Left colon (tissue), 2 donors: ENCODE measurements at places on chromosomes 6 and 20. TPM values are rescaled to one million over a fixed set of nuclear protein-coding genes. Genes with fewer than 3 reads are reported as not detected.
A peak's percentile ranks its signal among the peaks of the same experiment; 100 is the strongest.

GRCh38 chr20:34415079-34415478, 52.0 kb downstream of the ITCH start:
- no peak for DNase-seq

DNA sequence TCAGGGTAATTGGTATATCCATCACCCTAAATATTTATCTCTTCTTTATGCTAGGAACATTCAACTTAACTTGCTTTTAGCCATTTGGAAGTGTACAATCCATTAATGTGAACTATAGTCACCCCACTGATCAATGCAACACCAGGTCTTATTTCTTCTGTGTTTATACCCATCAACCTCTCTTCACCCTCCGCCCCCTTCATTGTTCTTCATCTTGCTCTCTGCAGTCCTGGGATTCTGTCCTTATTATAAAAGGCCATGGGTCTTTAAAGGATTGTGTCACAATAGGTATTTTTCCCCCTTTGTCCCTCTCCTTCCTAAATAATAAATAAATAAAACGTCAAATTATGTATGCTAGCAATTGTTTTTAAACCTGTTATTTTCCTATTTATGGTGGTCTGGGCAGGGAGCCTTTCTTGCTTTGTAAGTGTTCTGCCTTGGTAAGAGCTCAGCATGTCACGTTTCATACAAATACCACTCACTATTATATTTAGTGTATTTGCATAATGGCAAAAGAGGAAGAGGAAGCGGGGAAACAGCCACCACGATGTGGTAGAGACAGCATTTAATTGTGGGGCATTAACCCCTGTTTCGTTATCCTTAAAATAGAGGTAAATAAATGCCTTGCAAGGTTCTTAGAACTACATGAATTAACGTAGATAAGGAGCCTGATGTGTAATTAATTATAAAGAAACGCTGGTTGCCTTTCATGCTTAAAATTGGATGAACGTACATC, 1.9 kb downstream of the ABRACL start:
- no peak for DNase-seq

DNA sequence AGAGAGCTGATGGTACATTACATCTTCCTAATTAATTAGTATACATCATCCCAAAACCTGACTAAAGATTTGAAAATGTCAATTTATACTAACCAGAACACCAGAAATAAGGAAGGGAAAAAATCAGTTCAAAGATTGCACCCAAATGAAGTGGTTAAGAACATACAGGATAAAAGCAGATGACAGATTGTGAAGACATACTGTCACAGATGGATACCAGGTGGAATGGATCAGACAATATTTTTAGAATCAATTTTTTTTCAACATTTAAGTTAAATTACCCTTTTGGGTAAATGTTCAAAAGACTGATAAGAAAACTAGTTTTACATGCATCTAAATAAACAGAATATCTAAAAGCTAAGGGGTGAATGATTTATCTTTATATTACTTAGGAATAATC, 47.6 kb downstream of the EPHA7 start:
- DNase-seq: no peak

DNA sequence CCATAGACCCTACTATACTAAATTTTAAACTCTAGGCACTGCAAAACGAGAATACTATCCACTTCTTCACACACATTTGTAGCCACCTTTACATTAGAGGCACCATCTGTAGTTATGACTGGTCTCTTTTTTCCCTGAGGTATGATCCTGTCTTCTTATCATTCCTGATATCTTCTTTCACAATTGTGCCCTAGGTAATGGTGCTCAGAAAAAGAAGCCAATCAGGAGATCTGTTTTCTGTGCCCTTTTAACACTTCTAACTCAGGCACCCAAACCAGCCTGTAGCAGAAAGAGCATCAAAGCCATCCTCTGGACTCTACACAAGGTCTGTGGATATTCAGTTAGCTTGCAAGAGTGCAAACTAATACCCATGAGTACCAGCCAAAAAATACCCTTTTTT, 149.7 kb upstream of the SGK1 start:
- DNase-seq: no peak

- DNase-seq: no peak
Observed at GRCh38 chr6:110492584-110492983, 16.2 kb upstream of the SLC22A16 start.

DNA sequence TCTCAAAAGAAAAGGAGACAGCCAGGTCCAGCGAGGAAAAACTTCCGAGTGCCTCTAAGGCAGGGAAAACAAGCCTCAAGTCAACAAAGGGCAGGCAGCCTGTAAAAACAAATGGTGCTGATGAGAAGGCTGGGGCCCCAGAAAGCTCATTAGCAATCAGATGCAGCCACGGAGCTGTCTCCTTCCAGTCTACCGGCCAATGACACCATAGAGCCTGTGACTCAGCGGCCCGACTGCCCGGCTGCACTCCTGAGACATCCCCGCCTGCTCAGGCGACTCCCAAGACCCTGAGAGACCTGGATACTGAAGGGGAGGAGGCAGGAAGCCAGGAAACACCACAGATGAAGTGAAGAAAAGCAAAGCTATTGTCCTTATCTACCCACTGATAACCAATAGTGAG, 120.1 kb upstream of the HDDC2 start:
- DNase-seq: no peak

DNA sequence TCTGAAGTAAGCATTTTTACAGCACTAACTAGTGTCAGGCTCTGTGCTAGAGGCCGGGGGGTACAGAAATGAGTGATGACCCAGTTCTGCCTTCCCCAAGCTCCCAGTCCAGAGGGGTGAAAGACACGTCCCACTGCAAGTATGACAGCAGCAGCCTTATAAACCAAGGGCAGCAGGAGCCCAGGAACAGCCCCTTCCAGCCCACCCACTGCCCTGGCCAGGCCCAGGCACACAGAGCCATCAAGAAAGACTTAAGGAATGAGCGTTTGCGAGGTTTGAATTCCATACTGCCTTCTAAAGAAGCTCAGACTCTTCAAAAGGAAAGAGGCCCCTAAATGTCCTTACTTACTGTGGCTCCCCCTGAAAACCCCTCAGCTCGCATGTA, 10.0 kb downstream of the TRERF1 start:
- DNase-seq: no peak

DNA sequence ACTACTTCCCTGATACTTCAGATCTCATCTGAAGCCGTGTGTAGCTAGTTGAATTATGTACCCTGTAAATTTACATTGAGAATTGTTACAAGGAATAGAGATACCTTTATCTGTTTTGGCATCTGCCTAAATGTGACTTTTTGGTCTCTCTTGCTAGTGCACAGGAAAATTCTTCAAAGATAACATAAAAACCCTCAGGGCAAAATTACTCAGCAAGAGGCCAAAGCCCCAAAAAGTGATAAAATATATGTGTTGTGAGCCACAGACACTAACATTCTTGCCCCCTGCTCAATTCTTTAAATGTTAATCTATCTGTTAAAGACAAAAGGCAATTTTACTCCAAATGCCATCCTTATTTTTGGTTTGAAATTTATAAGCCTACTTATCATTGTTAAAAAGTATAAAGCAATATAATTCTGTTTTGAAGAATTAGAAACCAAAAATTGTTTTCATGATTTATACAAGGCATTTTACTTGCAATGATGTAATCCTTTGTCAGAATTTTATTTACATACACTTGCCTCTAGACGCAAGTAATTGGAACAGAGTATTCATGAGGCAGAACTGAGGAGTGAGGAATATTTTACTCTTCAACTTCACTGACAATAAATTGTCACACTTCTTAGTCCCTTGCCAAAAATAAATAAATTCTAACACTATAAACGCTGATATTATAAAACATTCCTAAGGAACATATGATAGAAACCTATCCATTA, 186.2 kb downstream of the EPM2A start:
- no peak for DNase-seq

DNA sequence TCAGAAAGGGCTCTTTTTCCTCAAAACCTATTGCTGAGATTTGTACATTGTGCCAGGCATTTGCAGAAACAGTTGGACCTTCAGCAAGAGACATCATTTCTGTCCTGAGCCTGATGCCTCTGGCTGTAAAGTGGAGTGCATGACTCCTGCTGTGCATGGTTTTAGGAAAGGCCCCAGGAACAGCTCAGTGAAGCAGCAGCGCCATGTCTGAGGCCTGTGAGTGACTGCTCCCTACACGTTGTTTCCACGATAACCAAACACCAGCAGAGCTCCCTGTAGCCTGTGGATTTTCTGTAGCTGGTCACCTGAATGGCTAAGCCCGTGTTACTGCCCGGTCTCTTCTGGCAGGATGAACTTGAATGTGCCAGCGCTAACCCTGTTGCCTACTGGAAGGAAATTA, 232.5 kb downstream of the TFAP2C start:
- no peak for DNase-seq

- DNase-seq: no peak
Observed at GRCh38 chr20:48360342-48360975, 467.3 kb downstream of the PREX1 start.

DNA sequence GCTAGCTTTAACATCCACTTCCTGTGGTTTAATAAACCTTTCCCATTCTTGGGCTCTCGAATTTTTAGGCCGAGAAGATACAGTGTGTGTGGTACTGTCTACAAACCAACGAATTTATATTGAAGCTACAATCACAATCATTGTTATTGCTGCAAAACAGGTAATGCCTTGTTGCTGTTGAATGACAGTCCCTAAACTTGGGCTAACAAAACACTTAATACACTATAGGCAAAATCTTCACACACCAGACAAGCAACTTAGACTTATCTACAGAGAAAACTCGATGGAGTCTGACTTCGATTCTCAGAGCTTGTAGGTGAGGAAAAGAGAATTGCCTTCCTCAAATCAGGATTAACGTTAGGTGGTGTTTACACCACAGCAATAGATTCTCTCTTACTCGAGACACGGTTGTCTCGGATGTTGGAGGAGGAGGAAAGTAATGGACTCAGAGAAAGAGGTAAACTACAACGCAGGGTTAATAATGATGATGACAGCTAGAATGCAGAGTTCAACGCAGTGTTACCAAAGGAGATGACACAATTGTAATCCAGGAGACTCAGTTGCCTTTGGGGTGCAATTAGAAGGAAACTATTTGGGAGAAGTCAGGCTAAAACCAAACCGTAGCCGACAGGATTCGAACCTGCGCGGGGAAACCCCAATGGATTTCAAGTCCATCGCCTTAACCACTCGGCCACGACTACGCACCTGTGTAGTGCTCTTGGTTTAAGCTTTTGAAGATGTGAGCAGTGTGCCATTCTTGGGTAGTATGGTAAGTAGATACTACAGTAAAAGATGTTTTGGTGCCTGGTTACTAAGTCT, 32.5 kb upstream of the ZNF184 start:
- DNase-seq: peak; percentile 20

- DNase-seq: no peak
Observed at GRCh38 chr20:14536738-14537137, 199.3 kb upstream of the FLRT3 start.

DNA sequence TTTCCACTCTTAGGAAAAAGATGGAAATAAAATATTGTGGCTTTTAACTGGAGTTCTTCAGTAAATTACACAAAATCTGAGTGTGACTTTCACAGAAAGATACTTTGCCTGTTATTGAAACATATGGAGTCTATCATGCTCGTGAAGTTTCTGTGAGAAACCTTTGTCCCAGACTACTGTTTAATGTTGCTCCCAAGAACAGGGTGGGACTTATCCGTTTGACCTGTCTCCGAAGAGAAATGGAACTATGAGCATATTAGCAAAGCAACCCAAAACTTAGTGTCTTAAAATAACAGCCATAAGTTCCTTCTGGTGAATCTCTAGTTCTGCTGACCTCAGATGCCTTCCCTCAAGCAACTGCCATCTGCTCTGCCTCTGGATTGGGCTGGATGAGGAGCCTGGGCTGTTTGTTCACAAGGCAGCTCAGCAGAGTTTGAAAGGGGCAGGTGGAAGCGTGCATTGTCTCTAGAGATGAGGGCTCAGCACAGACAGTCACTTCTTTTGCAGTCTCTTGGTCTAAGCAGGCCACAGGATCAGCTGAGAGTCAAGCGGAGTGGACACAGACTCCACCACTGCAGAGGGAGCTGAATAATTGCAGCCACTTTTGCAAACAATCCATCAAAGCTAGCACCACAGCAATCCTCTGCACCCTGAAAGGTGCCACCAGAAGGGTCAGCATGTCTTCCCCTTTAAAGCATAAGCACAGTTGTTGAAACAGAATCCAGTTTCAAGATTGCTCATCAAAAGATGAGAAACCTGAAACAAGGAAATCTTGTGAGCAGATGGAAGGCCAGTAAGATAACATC, 52.8 kb downstream of the MYB start:
- no peak for DNase-seq

DNA sequence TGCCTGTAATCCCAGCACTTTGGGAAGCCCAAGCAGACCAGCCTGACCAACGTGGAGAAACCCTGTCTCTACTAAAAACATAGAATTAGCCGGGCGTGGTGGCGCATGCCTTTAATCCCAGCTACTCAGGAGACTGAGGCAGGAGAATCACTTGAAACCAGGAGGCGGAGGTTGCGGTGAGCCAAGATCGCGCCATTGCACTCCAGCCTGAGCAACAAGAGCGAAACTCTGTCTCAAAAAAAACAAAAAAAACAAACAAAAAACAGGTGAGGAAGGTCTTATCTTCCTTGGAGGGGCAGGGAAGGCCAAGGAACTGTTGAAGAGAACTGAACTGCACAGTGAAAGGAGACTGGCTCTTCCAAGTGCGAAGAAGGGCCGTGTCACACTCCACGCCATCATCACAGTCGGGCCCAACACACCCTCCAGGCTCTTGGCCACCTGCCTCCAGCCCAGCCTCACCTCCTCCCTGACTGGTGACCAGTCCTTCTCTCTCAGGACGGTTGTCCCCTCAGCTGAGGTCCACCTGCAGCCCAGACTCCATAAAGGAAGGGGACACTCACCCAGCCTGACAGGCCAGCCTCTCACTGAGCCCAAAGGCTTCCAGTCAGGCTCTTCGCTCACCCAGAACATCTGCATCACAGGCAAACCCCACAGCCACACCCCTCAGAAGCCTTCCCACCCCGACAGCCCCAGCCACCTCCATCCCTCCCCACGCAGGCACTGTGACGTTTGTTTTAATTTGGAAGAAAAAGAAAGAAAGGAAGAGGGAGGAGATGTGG, 4.1 kb downstream of the ZC3H12D start:
- DNase-seq: no peak

DNA sequence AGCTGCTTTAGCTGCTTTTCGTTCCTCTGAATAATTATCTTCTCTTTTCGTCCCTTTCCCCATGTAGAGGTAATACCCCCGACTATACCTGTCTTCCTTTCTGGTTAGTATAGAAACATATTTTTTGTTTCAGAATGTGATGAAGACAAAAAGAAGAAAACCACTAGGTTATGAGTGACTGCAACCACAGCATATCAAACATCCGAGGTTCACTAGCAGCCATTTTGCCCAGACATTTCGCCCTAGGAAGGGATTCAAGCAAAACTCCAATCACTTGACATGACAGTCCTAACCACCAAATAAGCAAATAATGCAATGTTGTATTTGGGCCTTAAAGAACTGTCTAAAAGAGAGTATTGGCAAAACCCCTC, 9.4 kb downstream of the SNX5 start:
- DNase-seq: no peak

The RIPOR2 gene
- 2.8 TPM for total RNA-seq

The ADISSP gene
- total RNA-seq: 19.8 TPM

The MYBL2 gene
- 11.7 TPM for total RNA-seq

The STXBP5 gene
- total RNA-seq: 86.1 TPM

The OR2B3 gene
- not detected for total RNA-seq

The HRH3 gene
- total RNA-seq: not detected

The EPHA7 gene
- total RNA-seq: 0.34 TPM
